Brain (organoid and tissue), 16 donors: ENCODE measurements at places on chromosomes 1 and 21.

DNA sequence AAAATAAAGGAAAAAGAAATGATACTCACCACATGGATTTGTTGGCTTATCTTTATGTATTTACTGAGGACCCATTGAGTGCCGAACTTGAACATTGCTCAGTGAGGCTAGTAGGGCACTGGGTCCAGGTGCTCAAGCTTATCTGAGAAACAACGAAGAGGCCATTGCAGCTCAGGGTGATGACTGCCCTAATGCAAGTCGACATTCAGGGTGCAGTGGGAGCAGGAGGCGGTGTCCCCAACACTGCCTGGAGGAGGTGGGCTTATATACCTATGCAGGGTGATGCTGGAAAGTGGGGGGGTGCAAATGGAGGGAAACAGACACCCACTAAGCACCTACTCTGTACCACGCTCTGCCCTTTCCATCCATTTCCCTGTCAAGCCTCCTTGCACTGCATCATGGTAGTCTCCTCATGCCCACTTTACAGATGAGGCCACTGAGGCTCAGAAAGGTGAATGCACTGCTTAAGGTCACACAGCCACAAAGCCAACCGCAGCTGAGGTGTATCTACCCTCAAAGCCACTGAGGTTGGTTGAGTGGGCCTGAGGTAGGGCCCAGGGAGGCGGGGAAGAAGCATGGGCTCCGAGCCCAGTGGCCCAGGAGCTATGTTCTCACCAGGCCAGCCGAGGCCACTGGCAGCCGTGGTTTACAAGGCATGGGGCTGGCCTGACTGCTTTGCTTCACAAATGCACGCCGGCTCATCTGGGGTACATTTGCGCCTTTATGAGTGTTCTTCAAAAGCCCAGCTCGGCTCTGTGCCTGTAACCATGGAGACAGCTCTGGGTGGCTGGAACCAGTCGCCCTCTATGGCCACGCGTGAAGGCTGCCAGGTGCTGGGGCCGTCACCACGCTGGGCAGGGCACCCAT lies 103.8 kb downstream of the EPHB2 start:
- peak; percentile 91 for DNase-seq

DNA sequence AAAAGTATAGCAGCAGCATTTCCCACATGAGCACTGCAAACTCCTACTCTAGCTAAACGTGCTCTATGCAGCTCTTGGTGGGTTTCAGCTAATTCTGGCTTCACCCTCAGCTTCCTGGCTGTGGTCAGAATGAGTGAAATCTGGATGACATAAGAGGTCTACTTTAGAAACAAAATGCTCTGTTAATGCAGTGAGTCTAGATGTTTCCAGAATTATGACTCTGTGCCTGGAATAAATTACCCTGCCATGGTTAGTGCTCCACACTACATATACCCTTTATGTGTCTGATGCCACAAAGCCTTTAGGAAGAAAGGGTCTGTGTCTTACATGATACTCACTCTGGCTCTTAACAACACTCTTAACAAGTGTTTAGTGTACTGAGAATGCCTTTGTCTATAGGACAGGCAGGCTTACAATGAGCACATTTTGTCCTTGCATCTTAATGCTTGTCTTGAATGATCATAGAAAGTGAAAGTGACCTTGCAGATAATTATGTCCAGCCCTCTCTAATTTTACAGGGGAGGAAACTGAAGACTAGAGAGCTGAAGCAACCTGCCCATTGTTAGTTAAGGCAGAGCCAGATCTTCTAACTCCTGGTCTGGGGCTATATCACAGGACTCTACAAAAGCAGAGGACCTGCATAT lies 9.2 kb downstream of the S100A10 start:
- DNase-seq: no peak

- no peak for DNase-seq
Observed at GRCh38 chr1:161402446-161402845, 34.8 kb upstream of the CFAP126 start.

GRCh38 chr1:156566436-156566835 lies 5.9 kb downstream of the IQGAP3 start:
- no peak for DNase-seq

DNA sequence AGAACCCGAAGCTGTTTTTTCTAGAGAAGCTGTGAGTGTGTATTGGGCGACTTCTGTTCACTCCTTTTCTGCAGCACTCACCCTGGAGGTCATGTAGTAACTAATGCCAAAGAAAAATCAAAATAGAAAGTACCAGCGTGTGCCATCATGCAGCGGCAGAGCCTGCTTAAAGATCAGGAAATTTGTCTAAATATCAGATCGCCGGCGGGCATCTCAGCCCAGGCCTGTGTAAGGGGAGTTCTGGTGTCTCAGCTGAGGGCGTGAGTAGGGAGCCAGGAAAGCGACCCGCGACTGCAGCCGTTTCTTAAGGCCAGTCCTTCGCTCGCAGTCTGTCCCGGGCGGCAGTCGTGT lies 768 bp downstream of the EDARADD start:
- peak; percentile 45 for DNase-seq

DNA sequence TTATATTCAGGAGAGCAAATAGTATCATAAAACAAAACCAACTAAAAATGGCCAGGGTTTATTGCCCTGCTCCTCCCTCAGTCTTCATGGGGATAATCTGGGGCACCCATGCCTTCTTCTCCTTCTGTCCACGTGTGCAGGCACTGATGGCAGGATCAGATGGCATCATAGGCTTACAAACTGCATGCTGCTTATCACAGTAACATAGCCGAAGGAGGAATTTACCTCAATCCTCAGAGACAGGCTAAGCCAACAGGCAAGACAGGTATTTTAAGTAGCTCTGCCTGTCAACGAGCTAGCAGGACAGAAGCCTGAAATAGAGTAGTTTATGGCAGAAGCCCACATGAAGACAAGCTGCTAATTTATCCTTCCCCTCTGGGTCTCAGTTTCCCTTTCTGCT lies 9.4 kb downstream of the LAMB3 start:
- no peak for DNase-seq

GRCh38 chr1:223331301-223331700 lies 32.7 kb downstream of the SUSD4 start:
- DNase-seq: peak; percentile 34

DNA sequence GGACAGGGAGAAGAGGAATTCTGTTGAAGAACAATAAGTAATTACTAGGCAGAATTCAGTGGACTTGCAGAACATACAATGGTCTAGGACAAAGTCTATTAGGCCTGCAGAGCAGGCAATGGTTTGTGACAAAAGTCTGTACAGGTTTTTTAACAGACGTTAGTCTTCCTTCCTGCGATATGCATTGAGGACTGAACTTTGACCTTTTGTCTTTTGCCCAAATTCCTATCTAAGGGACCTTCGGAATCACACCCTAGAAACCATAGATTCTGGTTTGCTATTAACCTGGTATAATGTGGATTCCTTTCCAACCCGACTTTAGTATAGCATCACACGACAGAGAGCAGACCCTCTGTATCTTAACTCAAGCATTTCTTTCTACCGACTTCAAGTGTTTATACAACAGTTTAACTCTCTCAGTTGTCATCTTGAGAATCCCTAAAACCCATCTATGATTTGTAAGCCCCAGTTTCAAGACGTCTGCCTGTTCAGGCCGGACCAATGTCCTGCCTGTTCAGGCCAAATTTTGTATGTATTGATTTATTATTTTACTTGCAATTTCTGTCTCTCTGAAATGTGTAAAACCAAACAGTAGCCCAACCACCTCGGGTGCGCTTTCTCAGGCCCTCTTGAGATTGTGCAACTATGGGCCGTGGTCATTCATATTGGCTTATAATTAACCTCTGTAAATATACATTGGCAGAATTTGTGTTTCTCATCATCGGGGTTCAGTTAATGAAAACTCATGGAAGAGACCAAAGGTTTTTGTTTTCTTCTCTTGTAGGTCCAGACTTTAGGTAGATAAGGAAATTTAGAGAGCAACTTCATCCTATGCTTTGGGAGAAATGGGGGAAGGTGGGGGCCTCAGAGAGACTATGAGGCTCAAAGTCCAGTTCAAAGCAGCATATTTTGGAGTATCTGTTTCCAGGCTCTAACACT lies 76.9 kb upstream of the TNFSF18 start:
- DNase-seq: no peak

DNA sequence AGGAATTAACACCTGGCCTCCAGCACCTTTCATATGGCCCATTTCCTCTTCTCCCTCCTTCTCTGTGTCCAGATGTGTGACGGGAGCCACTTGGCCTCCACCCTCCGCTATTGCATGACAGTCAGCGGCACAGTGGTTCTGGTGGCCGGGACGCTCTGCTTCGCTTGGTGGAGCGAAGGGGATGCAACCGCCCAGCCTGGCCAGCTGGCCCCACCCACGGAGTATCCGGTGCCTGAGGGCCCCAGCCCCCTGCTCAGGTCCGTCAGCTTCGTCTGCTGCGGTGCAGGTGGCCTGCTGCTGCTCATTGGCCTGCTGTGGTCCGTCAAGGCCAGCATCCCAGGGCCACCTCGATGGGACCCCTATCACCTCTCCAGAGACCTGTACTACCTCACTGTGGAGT lies 5.6 kb downstream of the TMEM61 start:
- DNase-seq: no peak

- no peak for DNase-seq
Observed at GRCh38 chr1:3713840-3714239, 38.4 kb upstream of the CCDC27 start.

DNA sequence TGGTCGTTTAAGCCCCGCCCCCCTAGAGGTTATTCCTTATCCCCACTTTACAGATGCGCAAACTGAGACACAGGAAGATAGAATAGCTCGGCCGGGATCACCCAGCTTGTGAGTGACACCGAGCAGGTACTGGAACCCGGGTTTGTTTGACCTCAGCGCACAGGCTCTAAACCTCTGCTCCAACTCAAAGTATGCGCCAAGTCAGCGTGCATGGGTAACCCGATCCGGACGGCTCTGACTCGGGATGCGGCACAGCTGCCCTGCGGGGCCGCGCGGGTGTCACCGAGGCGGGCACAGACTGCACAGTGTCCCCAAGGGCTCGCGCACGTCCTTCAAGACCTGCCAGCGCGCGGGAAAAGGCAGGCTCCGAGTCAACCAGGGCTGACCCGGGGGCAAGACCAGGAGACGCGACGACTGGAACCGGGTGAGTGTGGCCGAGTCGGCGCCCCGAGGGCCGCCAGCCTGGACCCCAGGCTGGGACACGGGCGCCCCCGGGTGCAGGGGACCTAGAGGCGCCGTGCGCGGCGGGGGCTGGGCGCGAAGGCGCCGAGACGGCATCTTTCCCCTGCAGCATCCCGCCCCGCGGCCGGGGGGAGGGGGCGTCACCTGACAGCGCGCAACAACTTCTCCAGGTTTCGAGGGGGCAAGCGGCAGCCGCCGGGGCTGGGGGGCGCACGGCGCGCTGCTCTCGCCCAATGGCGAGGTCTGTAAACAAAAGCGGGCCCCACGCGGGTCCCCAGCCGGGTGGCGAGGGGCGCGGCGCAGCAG lies 101.9 kb upstream of the SOD1 start:
- DNase-seq: peak; percentile 59

- DNase-seq: no peak
Observed at GRCh38 chr1:158563853-158564252, 6.5 kb downstream of the OR6P1 start.

DNA sequence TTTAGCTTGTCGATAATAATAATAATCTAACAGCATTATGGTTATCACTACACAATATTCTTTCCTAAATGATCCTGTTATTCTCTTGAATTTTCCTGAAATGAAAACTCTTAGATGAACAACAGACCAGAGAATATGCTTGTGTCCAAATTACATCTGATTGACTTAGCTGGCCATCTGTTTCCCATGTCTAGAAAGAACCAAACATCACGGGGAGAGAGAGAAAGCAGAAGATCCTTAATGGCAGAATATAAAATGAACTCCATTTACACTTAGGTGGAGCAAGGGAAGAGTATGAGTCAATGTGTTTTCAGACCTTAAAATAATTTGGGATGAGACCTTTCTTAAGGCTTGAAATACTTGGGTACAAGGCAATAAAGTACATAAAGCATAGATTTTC lies 162.2 kb downstream of the DSCAM start:
- DNase-seq: no peak

DNA sequence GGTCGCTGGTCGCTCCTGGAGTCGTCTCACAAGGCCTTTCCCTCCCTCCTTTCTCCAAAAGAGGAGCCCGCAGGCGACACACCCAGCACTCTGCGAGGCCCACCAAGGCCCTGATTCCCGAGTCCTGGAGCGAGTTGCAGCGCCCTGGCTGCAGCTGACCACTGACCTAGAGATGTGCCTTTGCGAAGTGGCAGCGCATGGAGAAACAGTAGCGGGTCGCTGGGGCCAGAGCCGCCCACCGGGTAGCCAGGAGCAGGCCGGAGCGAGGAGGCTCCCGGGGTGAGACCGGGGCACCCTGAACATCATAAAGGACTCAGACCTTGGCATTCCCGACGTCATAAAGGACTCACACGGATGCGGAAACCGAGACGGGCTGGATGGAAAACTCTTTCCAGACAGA lies 10.3 kb upstream of the NBPF11 start:
- no peak for DNase-seq

- DNase-seq: no peak
Observed at GRCh38 chr1:200610846-200611245, 9.7 kb downstream of the KIF14 start.

- DNase-seq: peak; percentile 11
Observed at GRCh38 chr1:36855699-36856494, 178.4 kb downstream of the GRIK3 start.

GRCh38 chr1:41914516-41914915 lies 4.2 kb downstream of the HIVEP3 start:
- DNase-seq: no peak

DNA sequence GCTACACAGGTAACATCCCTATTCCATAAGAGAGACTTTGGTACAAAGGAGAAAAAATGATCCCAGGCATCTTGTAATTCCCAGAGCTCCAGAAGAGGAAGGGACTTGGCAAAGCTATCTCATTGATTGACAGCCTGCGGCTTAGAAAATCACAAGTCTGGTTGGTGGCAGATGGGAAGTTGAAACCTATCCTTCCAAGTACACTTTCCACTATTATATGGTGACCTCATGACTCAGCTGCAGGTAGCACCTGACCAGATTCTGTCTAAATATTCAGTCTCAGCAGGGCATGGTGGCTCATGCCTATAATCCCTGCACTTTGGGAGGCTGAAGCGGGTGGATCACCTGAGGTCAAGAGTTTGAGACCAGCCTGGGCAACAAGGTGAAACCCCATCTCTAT lies 89.9 kb downstream of the TIAM1 start:
- no peak for DNase-seq

DNA sequence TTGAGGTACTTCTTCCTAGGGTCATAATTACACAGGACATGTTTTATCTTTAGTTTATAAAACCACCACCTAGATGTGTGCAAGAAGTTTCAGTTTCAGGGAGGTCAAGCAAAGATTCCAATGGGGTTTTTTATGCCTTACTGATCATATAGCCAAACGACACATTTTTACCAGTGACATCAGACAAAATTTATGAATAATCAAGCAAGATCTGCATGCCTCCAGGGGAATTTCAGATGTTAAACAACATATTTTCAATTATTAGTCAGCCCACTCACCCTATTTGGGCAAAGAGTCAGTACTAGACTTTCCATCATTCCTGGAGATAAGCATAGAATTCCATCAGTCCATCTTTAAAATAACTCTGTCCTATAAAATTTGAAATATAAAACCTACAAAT lies 867.4 kb downstream of the KCNT2 start:
- no peak for DNase-seq

DNA sequence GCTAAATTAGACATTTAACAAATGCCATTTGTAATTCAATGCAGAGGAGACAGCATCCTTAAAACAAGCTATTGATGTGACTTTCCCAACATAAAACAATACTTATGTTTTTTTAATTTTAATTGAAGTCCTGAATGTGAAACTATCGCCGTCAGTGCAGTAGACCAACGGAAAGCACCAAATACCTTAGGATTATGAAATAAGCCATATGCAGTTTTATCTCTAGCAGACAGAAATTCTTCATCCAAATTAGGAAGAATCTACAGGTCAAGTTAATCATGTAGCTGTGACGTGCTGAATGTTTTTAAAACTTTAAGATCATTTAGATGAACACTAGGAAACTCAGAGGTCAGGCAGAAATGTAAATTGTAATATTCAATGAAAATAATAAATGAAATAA lies 714 bp upstream of the ST6GALNAC5 start:
- DNase-seq: no peak
